Central memory CD4-positive, alpha-beta T cell (primary cell): ENCODE measurements at places on chromosomes 11 and 22.

DNA sequence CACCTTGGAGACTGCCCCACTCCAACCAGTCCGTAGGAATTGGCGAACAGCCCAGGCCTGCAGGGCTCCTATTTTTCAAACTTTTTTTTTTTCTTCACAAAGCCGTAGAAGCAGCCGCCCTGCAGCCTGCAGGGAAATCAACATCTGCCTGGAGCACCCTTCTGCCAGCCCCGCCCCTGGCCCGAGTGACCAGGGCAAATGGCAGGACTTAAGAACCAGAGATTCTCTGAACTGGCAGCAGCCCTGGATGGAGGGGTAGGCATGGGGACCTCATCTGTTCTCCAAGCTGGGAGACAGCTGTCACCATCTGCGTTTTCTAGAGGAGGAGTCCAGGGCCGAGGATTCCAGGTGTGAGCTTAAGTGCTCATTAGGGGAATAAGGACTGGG, 5.6 kb downstream of the SCN2B start:
- DNase-seq, result no peak

DNA sequence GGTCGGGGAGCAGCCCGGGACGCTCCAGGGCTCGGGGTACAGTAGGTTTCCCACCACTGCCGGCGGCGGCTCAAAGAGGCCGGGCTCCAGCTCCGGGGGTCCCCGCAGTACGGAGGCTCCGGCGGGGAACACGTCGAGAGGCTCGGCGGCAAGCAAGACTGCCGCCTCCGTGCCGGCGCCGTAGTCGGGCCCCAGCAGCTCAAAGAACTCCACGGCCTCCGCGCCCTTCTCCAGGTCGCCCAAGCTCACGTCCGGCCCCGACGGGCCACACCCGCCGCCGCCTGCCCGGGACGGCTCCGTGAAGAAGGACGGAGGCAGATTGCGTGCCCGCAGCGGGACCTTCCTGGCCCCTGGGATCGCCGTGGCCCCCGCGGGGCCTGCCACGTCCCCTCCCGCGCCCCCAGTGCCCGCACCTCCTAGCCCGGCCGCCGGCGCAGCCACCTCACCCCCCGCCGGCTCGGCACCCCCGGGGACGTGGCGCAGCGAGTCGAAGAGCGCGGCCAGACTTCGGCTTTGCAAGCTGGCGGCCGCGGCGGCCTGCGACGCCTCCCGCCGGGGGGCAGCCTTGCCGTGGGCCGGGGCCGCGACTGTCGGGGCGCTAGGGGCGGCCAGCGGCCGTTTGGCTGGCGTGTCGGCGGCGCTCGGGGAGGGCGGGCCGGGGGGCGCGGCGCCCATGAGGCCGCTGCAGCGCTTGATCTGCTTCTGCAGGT, 775 bp downstream of the FAM181B start:
- no peak for DNase-seq

DNA sequence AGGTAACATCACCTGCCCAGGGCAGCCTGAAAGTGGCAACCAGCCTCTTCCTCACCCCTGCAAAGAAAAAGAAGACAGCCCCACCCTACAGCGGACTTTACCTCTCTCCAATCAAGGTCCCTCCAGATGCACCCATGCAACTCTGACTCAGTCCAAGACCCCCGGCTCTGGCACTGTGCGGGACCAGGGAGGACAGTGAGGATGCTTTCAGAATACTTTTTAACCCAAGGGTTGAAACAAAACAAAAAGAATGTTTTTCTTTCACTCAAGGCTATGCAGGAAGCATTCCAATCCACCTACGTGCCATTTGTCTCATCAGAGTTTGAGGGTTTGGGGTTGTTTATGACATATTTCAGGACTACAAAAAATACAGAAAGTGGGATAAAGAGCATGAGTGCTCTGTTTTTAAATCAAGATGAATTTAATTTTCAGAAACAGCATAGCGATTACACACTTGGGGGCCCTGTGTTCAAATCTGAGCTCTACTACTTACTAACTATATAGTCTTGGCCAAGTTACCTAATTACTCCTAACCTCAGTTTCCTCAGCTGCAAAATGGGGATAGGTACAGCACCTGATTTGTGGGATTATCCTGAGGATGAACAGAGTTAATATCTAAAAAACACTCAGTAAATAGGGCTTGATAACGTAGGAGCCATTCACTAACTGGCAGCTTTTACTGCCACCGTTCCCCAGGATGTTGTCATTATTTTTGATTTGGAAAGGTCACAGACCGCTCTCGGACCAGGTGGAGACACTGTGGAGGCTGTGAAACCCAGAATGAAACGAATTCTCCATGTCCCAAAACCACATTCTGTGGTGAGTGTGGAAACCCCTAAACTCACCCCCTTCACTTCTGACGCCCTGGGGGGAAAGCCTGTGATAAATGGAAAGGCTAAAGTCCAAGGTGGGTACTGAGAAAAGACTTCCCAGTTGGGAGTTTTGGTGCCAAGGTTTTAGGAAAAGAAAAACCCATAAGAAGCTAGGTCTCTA, 5.6 kb downstream of the PLAAT3 start:
- no peak for DNase-seq

- DNase-seq, result no peak
These were observed 113.2 kb upstream of the RAG2 start for GRCh38 chr11:36711104-36711825.

- DNase-seq, result no peak
These were observed 28.3 kb upstream of the SOX10 start for GRCh38 chr22:38012604-38013072.

GRCh38 chr11:65424205-65425104, 1.9 kb downstream of the NEAT1 start:
- DNase-seq, result peak; percentile 41

GRCh38 chr11:8973121-8973520, 8.9 kb upstream of the TMEM9B start:
- no peak for DNase-seq

GRCh38 chr11:66891851-66892660, 35.2 kb downstream of the LRFN4 start:
- DNase-seq, result no peak

GRCh38 chr22:46111645-46112306, 38.5 kb upstream of the PPARA start:
- DNase-seq, result no peak

DNA sequence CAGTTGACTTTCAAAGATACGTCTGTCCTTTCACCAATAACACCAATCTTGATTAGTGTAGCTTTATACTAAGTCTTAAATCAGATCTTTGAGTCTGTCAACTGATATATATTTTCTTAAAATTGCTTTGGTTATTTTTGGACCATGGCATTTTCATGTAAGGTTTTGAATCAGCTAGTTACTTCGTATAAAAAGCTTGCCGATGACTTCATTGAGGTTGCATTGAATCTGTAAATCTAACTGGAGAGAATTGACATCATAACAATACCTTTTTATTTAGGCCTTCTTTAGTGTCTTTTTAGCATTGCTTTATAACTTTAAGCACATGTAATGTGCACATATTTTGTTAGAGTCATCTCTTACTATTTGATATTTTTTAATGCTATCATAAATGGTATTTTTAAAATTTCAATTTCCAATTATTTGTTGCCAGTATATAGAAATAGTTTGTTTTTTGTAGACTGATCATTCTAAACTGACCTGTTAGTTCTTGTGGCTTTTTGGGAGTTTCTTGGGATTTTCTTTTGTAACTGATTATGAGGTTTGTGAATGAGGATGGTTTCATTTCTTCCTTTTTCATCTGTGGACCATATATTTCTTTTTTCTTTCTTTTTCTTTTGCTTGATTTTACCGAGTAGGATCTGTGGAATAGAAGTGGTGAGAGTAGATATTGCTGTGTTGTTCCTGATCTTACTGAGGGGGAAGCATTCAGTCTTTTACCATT, 61.4 kb downstream of the DDX10 start:
- DNase-seq, result no peak

DNA sequence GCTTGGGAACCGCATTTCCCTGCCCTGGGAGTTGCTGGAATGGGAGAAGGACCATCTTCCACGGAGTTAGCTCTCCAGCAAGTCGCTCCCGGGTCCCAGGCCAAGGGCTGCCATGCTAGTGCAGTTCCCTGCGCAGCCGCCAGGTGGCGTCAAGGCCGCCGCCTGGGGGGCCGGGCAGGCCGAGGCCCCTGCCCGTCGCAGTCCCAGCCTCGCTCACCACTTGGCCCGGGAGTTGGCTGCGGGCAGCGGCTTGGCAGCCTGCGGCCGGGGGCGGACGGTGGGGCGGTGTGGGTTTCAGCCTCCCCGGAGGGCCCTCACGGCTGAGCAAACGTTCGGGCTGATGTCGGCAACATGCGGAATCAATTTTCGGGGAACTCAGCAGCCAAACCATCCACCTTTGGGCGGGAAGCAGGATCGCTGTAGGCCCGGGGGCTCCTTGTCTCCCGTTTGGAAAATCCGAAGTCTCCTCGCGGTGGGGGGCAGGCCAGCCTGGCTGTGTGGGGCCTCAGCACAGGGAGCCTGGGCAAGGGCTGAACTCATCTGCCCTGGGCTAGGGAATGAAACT, 415.1 kb downstream of the SOX6 start:
- no peak for DNase-seq

- no peak for DNase-seq
These were observed 18.3 kb upstream of the MICALL1 start for GRCh38 chr22:37887584-37888378.

DNA sequence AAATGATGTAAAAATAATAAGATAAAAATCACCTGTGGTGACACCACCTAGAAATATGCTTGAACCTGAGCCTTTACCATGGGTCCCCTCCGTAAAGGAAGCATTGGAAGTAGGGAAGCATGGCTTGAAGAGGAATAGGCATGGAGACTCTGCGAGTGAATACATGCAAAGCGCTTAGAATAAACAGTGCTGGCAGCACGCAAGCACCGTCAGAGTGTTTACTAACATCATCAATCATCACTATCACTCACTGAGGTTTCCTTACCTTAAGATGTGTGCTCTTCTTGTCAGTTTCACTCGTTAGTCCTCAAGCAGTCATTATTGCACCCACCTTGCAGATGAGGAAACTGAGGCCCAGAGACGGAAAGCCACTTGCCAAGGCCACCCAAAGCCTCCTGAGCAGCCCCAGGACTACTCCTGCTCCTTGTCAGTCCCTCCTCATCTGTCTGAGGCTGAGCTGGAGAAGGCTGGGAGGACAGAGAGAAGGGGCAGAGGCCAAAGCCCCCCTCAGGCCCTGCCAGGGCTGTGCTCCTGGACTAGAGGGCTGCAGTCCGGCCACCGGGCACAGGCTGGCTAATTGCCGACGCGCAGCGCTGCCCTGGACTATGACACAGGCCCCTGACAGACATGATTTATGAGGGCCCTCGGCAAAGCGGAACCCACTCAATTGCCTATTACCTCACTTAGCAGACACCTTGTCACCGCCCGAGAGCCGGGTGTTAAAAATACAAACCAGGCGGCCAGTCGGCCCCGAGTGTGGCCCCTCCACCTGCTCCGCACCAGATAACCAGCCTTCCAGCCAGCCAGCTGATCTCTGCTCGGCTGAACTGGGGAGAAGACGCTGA, 168.9 kb downstream of the MN1 start:
- DNase-seq, result no peak

- no peak for DNase-seq
These were observed 21.2 kb downstream of the A4GALT start for GRCh38 chr22:42699281-42699975.

- no peak for DNase-seq
These were observed 28.5 kb downstream of the AMBRA1 start for GRCh38 chr11:46565232-46565840.

DNA sequence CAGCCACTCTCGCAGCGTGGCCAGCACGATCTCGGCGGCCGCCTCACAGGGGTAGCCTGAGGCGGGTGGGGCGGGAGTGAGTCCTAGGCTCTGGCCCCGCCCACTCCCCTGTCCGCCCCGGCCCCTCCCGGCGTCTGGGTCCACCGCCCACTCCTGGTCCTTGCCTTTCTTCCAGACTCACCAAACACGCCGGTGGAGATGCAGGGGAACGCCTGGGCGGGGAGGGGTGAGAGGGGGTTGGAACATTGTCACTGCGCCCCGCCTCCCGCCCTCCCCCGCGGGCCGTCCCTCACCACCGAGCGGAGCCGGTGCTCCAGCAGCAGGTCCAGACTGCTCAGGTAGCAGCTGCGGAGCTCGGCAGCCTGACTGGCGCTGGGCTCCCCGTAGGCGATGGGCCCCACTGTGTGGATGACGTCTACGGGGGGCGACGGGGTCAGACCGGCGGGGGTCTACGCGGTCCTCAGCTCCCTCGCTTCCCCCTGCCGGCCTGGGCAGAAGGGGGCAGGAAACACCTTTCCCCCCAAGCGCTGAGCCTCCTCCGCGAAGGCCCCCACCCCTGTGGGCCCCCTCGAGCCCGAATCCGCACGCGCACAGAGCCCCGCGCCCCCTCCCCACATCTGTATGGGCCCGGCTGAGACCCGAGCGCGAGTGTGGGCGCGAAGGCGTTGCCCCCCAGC, 13.2 kb downstream of the OTUB1 start:
- DNase-seq, result peak; percentile 48
